Hematopoietic multipotent progenitor cell treated with erythropoietin and hydrocortisone succinate and interleukin-3 and kit ligand, for 8 days (in vitro differentiated cells): ENCODE measurements at places on chromosomes 3 and 15.

DNA sequence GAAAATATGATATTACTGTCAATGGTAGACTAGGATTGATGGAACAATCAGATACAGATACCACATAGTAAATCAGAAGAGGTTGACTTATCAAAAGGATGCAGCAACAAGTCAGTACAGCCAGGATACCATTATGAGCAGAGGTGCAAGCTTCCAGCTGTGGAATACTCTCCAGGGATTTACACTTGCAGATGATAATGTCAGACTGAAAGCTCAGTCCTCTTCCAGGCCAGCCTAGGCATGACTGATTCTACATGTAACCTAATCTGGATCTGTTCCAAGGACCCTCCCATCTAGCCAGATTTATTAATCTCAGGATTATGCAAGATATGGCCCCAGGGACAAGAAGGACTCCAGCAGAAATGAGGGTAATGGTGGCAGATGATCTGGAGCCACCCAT lies 8.2 kb downstream of the FILIP1L start:
- DNase-seq = no peak

- DNase-seq = peak; percentile 17
Measured at GRCh38 chr3:44529927-44530326, 25.1 kb upstream of the ZKSCAN7 start.

- no peak for DNase-seq
Measured at GRCh38 chr15:58583171-58583908, 151.5 kb downstream of the LIPC start.

DNA sequence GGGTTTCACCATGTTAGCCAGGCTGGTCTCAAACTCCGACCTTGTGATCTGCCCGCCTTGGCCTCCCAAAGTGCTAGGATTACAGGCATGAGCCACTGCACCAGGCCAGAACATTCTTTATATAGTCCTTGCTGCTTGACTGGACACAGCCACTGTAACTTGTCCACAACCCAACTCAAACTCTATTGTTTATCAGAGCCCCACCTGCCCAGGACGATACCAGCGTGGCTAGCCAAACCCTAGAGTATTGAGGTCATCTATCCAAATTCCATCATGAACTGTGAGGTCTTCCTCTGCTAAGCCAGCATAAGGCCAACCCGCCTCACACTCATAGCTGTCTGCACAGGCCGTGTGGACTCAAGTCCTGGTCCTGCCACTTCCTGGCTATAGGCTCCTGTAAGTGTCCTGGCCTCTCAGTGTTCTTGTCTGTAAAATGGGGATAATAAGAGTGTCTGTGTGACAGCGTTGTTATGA lies 63.9 kb downstream of the DAPK2 start:
- no peak for DNase-seq

DNA sequence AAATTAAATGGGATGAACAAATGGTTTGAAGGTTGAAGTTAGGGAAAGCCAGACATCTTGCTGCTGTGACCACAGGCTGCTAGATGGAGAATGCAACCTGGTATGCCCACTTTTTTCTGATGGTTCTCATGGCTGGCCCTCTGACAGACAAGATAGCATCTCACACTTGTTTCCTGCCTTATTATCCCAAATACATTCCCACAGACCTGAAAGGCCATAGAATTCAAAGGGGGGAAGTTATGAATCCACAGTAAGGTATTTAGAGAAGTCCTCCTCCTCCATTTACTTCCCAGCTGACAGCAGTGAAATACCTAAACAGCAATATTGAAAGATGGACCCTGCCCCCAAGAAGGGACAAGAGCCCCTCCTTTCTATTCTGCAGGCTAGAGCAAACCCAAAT lies 32.4 kb downstream of the LEO1 start:
- no peak for DNase-seq

- DNase-seq = no peak
Measured at GRCh38 chr3:112602217-112602838, 38.6 kb downstream of the CCDC80 start.

- DNase-seq = no peak
Measured at GRCh38 chr15:23049984-23050628, 10.7 kb upstream of the TUBGCP5 start.

DNA sequence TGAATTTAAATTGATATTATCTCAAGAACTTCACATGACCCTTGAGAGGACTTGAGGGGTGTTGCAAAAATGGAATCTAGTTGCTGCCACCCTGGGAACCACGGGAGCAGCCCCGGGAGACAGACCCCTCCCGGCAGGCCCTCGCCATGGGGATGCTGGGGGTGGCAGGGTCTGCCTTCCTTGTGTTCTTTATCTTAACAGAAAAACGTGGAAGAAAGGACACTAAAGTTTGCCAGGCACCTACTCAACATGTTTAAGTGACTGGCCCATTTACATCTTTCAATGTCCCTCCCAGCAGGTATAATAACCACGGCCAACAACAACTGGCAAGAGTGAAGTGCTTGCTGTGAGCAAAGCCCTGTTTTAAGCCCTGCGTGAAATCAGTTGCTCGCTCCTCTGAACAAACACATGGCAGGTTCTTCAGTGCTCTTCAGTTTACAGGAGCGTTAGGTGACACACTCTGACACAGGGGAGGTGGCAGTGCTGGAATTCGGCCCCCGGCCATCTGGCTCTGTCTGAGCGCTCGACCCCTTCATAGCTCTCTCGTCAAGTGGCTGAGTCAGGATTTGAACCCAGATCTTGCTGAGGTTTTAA lies 112.5 kb downstream of the ASB7 start:
- DNase-seq = no peak

DNA sequence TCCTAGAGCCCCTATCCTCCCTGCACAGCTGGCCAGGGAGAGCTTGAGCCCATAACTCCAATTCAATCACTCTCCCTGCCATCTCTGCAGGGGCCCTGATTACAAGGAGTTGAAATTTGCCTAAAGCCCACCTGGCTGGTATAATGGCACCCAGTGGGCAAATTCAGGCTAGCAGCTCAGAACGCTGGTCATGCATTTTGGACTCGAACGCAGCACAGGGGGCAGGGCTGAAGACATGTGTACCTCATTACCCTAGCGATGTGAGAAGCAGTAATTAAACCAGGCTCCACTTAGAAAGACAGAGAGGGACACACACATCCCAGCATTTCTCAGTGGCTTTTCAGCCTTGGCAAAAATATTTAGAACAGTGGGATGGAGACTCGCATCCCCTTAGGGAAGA lies 3.2 kb downstream of the INSYN1 start:
- DNase-seq = no peak

DNA sequence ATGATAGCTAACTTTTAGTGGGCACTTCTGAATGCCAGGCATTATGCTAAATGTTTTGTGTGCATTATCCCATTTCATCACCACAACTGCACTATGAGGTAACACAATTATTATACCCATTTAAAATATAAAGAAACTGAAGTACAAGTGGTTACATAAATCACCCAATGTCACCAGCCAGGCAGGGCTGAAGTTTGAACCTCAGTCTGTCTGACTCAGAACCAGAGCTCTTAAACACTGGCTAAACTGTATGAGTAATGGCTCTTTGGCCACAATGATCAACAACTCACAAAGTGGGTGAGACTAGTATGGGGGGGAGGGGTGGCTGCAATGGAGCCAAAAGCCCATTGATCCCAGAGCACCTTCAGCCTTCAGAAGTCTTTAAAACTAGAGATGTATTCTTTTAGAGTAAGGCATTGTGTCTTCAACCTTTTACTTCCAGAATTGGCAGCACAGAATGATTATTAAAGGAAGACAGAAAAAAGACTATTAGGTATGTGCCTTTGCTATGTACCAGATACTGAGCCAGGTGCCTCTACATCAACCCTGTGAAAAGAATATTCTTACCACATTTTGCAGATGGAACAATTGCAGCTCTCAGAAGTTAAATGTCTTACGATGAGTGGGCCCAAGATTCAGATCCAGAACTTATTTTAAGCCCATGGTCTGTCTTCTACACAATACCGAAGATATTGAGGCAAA lies 166.9 kb downstream of the UACA start:
- no peak for DNase-seq

DNA sequence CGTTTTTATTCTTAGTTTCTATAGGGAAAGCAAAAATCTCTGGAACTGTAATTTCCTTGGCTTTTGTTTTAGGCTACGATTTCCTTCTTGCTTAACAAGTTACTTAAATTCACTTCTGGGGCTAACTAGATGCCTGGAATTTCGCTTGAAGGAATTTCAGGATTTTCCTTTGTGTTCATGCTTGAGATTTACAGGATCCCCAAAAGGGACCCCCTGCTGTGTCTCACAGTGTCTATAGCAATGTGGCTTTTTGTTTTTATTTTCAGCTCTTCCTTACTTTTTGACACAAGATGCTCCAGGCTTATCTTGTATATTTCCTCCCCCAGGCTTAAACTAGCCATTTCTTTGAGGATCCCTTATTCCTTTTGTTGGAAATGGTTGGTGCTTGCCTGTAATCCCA lies 95.5 kb upstream of the DPPA4 start:
- DNase-seq = no peak

DNA sequence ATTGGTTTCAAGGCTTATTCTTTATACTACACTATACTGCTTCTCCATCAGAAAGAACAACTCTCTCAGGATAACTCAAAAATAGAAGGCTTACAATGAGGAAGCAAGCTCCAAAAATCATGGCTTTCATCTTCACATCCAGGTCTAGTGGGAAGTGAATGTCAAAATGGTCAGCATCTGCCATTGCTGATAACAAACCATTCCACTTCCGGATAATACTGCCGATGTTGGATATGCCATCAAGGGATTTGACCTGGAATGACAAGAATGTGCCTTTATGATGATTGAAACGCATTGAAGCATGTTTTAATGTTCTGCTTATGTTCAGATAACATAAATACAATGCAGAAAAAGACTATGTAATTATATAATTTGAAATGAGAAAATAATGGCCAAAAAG lies 34.0 kb upstream of the PLOD2 start:
- no peak for DNase-seq

- peak; percentile 85 for DNase-seq
Measured at GRCh38 chr15:41661518-41662225, 1.5 kb downstream of the MGA start.

DNA sequence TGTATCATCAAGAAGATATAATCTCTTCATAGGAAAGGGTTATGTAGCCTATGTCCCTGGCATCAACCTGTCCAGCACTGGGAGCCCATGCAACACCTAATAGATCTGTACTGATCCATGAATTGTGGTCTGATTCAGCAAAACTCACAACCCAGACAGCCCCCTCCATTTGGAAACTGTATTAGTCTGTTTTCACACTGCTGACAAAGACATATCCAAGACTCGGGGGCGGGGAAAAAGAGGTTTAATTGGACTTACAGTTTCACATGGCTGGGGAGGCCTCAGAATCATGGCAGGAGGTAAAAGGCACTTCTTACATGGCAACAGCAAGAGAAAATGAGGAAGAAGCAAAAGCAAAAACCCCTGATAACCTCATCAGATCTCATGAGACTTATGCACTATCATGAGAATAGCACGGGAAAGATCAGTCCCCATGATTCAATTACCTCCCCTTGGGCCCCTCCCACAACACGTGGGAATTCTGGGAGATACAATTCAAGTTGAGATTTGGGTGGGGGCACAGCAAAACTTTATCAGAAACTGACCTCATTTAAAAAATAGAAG lies 83.3 kb downstream of the TRIM42 start:
- no peak for DNase-seq

DNA sequence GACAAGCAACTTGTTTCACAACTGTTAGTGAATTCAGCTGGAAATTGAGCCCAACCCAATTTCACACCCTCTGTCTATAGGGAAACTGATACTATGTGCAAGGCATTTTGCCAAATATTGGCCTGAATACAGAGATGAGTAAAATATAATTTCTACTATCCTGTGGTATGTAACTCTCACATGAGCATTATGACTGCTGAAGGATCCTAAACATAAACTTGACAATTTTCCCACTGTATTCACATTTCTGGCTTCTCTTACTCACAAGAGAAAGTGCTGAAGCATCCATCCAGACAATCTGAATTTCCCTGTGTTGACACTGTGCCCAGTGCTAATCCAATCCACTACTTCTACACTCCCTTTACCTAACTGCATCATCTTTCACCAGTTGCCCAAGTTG lies 28.4 kb downstream of the SERPINI2 start:
- no peak for DNase-seq

- peak; percentile 62 for DNase-seq
Measured at GRCh38 chr15:49421991-49422390, 1.1 kb upstream of the FGF7 start.

DNA sequence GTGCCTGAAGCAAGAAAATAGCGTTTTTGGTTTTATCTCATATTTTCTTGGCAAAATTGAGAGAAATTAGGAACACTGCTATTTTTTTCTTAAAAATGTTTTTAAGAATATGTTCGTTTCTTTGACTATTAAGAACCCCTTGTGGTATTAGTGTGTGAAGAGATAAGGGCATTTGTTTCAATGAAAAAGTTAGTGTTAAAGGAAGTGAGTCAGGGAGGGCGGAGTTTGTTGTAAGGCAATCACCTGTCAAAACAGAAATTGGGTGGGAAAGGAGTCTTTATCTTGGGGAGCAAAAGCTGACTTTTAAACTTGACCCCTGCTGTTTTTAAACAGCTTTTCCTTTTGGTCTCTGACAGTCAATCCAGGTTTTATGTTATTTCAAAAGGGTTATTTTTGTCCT lies 4.2 kb downstream of the RAP2B start:
- DNase-seq = peak; percentile 93
